Epithelial cell of proximal tubule (primary cell): ENCODE measurements at places on chromosomes 4 and X.

GRCh38 chr4:102627831-102628523 lies 126.8 kb downstream of the NFKB1 start:
- DNase-seq = no peak

GRCh38 chr4:188619456-188620149 lies 480.4 kb downstream of the TRIML1 start:
- DNase-seq = no peak

DNA sequence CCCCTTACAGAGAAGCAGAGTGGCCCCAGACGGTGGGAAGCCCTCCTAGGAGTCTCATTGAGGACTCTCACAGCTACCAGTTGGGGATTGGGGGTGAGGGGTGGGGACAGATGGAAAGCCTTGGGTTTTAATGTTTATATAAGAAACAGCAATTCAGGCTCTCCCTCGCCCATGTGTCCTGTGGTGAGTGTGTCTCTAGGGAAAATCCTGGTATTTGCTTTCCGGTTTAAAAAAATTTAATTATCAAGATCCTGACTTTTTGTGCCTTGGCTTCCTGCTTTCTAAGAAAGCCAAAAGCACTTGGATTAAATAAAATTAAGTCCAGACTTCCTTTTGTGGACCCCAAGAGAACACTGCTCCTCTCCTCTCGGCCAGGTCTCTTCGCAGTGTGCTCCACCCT lies 93.8 kb downstream of the SOWAHB start:
- no peak for DNase-seq

- no peak for DNase-seq
Observed at GRCh38 chr4:82905205-82905604, 4.7 kb downstream of the THAP9 start.
